Activated CD4-positive, CD25-positive, alpha-beta regulatory T cell (primary cell): ENCODE measurements at places on chromosomes 7 and 10.
A peak's percentile ranks its signal among the peaks of the same experiment; 100 is the strongest.

DNA sequence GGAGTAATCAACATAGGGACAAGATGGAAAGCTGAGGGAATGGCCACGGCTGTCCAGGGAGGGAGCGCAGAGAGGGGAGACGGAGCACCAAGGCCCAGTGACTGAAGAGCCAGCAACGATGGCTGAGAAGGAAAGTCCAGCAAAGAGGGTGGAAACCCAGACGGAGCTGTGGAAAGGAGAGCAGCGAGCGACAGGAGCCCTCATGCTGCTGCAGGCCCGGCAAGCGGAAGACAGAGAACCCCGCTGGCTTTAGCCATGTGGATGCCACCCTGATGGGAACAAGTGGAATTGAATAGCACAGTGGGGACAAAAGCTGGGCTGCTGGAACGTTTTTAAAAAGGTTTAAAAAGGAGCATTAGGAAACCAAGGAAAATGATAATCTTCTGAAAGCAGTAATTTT, 82.9 kb upstream of the DDC start:
- DNase-seq: no peak

GRCh38 chr7:4720225-4720624, 38.1 kb downstream of the FOXK1 start:
- DNase-seq: no peak

- no peak for DNase-seq
These were observed 72.8 kb upstream of the CACUL1 start for GRCh38 chr10:118827466-118828155.

- no peak for DNase-seq
These were observed 45.1 kb upstream of the CDK14 start for GRCh38 chr7:90551036-90551435.

DNA sequence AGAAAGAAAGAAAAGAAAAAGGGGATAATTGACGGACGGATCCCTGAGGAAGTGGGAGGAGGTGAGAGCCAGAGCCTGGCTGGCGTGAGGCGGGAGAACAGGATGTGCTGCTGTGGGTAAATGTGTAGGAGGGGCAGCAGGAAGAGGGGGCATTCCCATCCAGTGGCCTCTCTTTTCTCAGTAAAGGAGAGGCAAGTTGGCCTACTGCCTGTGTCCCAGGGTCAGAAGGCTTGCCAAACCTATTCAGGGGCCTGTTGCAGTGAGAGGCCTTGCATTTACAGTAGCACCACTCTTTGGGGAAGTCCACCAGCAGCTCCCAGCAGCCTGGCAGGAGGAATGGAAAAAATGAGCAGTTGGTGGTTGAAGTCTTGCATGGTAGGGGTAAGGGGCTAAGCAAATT, 26.6 kb upstream of the ASCC1 start:
- no peak for DNase-seq

GRCh38 chr10:20254078-20254477, 437.8 kb downstream of the PLXDC2 start:
- no peak for DNase-seq

DNA sequence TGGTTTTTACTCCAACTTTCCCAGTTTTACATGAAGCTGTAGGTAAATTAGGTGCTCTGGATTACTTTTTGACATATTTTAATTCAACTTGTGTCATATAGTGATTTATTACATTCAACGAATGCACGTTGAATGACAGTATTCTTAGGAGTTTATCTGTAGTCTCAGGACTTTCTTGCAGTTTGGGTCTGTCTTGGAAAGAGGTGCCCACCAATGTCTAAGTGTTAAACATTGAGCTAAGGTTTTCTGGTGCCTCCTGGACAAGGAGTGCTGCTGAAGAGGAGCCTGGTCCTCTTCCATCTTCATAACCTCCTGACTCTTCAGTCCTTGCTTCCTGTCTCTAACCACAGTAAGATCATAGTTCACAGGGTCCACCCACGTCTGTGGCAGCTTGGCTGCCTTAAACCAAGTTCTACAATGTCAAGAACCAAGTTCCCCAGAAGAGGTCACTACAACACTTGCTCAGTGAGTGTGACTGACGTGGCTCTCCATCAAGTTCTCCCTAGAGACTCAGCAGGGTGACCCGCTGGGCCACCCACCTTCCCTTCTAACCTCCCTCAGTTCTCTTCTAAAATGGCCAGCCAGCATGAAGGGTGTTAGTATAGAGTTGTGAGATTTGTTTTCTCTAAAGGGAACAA, 6.1 kb downstream of the NPY start:
- DNase-seq: no peak

DNA sequence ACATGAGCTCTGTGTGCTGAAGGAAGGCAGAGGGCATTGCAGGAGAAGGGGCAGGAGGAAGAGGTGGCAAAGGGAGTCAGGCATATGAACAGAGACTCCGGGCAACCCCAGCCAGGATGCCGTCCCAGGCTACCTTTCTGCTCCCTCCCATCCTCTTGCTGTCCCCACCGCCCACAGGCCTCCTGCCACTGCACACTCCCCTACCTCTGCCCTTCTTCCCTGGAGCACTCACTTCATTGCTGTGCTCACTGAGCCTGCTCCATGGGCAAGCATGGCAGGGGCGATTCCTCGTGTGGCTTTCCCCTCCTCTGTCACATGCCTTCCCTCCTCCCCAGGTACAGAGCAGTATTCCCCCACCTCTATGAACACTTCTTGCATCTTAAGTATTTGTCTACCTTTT, 93.4 kb downstream of the FANK1 start:
- no peak for DNase-seq

DNA sequence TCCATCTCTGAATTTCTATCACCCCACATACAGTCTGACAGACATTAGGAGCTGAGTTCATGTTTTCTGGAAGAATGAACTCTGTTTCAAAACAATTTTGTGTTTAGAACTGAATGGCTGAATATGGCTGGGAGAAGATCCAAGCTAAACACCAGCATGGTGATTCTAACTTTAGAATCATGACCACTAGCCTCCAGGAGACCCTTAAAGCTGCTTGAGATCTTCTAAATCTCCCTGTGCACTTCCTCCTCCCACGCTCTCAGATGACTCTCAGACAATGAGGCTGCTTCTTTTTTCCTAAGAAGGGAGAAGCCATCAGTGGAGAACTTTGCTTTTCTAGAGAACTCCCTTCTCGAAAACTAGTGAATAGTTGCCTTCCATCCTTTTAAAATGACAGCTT, 711.2 kb downstream of the GRID1 start:
- DNase-seq: no peak

DNA sequence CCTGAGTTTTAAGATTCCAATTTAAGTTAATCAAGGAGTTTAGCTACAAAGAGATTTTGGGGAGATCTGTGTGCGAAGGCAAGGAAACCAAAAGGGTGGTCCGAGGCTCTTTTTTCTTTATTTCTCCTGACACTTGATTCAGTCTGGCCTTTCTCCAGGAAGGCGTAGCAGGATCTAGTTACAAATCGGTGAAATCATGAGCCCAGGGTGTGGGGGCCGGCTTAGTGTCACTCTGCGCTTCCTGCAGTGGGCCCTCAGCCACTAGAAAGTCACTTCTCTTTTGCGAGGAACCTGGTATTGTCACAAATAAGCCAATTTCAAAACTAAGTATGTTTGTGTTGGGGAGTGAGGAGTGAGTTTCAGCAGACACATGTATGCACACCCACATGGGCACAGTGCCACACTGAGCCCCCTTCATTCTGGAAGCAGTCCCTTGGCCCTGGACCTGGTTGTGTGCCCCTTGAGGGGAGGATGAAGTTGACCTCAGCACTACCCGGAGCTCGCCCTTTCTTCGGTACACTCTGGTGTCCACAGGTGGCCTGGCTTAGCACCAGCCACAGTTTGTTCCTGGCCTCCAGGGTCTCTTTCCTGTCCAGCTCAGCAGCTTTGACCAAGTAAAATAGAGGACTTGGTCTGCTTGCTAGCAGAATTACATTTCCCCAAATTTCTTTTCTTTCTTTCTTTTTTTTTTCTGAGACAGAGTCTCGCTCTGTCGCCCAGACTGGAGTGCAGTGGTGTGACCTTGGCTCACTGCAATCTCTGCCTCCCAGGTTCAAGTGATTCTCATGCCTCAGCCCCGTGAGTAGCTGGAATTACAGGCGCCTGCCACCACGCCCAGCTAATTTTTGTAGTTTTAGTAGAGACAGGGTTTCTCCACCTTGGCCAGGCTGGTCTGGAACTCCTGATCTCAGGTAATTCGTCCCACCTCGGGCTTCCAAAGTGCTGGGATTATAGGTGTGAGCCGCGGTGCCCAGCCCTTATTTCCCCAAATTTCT, 84.0 kb upstream of the BTBD16 start:
- no peak for DNase-seq

DNA sequence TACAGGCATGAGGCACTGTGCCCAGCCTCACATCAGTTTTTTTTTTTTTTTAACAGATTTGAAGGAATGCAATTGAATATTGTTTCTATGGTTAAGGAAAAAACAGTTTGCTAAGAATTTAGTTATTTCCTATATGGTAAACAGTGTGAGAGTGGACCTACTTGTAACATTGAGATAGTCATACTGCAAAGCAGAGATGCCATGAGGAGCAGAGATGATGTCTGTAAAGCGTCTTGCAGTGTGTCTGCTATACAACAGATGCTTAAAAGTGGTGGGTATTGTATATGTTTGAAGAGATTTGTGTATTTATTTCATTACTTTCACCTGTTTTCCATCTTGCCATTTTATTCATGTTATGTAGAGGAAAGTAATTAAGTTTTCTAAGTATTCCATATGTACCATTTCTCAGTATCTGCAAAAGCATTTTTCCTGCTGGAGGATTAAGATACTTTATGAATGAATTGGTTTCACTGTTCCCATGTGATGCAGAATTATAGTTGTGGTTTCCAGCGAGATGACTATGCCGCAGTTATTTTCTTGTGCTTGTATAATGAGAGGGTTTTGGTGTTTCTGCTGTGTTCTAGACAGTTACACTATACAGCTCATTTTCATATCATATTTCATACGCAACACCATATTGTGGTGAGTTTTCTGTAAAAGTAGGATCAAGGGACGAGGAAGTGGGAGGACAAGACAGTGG, 26.6 kb downstream of the TET1 start:
- no peak for DNase-seq

GRCh38 chr10:84339025-84339424, 10.6 kb downstream of the CCSER2 start:
- no peak for DNase-seq

DNA sequence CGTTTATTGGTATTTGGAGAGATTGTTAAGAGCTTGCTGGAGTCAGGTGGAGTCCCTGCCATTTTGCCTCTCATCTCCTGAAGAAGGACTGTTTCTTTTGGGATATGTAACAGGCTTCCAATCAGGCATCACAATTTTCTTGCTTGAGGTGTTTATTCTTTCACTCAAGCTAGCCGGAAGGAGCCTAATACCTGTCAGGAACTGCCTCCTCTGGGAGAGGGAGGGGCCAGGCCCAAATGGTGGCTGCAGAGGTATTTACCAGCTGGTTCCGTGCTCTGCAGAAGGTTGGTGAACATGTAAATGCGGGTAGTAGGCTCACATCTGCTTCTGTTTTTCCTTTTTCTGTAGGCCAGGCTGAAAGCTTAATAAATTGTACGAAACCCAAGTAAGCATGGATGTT, 114.0 kb downstream of the TCF7L2 start:
- DNase-seq: no peak

DNA sequence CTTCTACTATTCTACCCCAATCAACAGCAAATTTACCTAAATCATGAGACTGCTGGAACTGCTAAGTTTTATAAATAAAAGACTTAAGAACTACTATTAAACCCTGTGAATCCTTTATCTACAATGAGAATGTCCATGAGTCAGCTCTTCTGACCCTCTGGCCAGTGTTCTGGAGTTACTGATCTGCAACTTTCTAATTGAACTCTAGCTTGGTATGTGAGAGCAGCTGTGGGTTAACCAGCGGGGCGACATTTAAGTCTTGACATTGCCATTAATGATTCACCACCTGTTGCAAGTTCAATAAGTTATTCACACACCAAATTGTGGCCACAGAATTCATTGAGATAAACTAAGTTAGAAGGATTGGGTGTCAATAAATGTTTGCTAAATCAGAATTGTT, 359.8 kb downstream of the PCDH15 start:
- no peak for DNase-seq

DNA sequence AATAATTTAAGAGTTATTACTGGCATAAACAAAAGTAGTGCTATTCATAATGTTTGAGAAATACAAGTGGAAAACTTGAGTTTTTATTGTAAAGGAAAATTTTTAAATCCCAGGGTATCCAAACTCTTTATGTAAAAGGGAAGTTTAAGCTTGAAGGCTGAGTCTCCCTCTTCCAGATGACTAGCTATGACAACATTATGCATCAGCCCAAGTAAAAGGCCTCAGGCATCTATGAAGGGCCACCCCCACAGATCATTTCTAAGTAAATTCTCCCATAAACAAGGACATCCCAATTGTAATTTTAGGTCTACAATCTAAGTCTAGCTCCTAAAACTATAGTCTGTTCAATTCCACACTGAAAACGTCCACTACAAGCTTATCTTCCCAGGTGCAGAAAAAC, 166.2 kb upstream of the STEAP1 start:
- no peak for DNase-seq

DNA sequence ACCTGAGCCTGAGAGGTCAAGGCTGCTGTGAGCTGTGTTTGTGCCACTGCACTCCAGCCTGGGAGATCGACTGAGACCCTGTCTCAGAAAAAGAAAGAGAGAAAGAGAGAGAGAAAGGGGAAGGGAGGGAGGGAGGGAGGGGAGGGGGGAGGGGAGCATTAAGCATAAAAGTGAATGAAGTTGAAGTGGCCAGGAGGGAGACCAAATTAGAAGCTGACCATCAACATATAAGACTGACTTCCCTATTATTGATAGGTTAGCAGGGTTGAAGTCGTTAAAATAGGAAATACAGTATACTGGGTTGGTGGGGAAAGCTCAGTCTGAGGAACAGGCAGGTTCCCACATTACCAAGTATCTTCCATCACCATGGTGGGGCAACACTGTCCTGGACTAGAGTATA, 117.1 kb upstream of the MKLN1 start:
- no peak for DNase-seq

DNA sequence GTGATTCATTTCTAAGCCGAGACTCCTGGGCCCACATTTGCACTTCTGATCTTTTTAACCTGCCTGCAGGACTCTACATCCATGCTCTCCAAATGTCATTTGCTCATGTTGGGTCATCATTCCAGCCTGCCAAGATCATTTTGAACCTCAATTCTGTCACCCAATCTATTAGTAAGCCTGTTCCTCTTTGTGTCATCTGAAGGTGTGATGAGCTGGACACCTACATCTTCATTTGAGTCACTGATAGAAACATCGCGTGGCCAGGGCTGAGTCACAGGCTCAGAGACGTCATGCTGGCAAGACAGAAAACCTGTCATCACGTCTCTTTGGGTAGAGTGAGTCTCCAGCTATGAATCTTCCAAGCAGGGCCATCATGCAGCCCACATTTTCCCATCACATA, 65.3 kb upstream of the SLF2 start:
- DNase-seq: peak; percentile 37

DNA sequence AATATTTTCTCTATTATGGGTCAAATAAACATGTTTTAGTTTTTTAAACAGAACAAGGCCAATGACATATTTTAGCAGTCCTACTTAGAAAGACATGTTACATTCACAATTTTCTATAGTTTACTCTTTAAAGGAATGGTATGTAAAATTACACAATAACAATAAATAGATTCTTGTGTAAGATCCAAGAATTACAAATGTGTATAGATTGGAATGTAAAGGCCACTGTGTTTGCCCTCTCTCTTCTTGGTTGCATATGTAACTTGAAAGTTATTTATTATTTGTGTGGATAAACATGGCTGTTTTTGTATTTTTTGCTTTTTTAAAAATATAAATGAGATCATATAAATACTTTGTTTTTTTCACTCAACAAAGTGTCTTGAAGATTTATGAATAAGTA, 979.3 kb upstream of the CELF2 start:
- DNase-seq: no peak
